ENCODE measurements at places on chromosomes 5 and 9.

DNA sequence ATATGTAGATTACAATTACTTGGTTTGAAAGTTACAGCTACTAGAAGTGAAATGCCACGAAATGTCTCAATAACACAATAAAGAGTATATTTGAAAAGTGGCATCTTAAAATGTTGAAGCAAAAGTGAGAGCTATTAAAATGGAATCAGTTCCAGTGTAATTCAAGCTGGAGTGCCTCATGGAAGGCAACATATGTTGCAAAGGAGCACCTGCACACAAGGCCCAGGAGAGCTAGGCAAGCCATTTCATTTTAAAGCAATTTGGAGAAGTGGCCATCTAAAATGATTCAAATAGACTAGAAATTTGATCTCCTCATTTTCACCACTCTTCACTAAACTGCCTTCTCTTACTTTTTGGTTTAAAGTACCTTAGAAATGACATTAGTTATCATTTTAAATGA is 167.8 kb downstream of the GABRB2 start:
- no peak for DNase-seq

DNA sequence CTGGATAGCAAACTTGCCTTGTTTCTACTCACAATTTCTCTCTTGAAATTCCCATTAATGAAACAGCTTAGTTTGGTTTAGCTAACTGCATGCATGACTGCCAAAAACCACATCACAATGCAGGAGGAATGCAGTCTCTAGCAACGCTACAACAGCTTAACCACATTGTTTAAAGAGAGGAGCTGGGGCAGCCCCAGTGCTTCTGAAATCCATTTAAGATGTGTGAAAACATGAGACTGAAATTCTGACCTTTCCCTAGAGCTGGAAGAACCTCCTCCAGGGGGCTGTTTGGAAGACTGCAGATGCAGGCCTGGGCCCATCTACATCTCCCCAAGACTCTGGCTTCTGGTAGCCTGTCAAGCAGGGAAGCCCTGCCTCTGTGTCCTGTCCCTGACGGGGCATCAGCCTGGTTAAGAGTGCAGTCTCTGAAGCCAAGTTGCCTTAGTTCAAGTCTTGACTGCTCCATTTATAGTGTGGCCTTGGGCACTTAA is 157.1 kb downstream of the ZNF462 start:
- no peak for DNase-seq

DNA sequence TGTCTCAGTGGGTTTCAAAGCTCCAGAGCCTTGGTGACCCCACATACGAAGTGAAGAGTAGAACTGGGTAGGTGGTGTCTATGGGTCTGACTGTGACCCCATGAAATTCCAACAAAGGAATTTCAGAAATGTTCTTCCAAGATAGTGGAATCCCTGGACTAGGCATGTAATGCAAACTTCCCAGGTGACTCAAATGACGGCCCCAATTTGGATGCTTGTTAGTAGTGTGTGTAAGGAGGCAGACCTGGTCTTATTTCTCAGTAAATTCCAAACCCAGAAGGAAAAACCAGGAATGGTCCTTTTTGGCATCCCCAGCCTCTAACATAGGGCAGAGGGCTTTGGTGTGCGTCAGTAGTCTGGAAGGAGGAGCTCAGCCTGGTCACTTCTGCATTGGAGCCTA is 43.6 kb upstream of the ABCA1 start:
- DNase-seq = no peak

- no peak for DNase-seq
Observed at GRCh38 chr5:57179262-57180200, 5.7 kb downstream of the GPBP1 start.

- no peak for DNase-seq
Observed at GRCh38 chr5:34717426-34718327, 61.5 kb downstream of the RAI14 start.

GRCh38 chr5:117263231-117263630 is 688.6 kb upstream of the SEMA6A start:
- no peak for DNase-seq

DNA sequence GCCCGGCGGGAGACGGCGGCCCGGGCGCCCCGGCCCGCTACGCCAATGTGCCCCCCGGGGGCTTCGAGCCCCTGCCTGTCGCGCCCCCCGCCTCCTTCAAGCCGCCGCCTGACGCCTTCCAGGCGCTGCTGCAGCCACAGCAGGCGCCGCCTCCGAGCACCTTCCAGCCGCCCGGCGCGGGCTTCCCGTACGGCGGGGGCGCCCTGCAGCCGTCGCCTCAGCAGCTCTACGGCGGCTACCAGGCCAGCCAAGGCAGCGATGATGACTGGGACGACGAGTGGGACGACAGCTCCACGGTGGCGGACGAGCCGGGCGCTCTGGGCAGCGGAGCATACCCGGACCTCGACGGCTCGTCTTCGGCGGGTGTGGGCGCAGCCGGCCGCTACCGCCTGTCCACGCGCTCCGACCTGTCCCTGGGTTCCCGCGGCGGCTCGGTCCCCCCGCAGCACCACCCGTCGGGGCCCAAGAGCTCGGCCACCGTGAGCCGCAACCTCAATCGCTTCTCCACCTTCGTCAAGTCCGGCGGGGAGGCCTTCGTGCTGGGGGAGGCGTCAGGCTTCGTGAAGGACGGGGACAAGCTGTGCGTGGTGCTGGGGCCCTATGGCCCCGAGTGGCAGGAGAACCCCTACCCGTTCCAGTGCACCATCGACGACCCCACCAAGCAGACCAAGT is 723 bp downstream of the SNX18 start:
- peak; percentile 80 for DNase-seq

DNA sequence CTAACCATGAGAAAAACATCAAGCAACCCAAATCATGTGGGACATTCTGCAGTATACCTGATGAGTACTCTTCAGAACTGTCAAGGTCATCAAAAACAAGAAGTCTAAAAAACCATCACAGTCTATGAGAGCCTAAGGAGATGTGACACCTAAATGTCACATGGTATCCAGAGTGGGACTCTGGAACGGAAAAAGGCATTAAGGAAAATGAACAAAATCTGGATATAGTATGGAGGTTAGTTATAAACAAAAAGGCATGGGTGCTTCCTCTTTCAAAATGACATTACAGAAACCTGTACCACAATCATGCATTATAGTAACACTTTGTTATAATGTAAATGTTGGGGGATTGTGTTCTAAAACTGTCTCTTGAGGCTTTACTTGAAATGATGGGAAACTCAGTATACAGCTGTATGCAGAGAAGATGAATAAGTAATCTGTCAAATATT is 47.4 kb downstream of the PRKACG start:
- no peak for DNase-seq

GRCh38 chr9:12847561-12847960 is 72.7 kb downstream of the LURAP1L start:
- no peak for DNase-seq

DNA sequence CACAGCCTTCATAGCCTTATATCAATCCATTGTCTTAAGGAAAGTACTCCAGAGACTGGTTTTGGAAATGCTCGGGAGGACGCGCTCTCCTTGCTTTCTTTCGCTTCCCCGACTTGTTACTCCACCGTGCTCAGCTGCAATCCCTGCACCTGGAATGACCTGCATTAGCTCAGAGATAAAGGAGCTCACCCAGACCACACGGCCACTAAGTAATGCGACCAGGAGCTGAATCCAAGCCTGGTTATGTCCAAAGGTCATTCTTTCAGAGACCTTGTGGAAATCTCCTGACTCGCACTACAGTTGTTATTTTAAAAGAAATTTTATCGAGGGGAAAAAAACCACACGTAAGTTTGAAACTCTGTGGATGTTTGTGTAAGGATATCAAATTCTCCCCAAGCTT is 135.3 kb upstream of the DPYSL3 start:
- DNase-seq = no peak

DNA sequence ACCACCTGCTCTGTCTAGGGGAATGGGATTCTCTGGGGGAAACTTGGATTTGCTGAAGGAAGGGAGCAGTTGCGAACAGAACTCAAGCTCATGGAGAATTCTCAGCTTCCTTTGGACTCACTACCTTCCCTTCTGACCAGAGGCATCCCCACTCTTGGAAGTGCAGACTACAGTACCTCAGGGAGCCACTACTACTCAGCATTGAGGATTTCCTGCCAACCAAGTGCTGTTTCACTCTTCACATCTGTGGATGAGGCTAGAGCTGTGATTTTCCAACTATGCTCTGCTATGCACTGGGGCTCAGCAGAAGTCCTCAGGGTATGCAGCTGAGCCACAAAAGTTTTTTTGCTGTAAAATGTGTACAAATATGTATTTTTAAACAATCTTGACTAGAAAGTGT is 43.9 kb downstream of the MACROH2A1 start:
- DNase-seq = no peak

- no peak for DNase-seq
Observed at GRCh38 chr9:18855656-18856055, 177.4 kb downstream of the SAXO1 start.

GRCh38 chr5:82861701-82862100 is 215.5 kb downstream of the TMEM167A start:
- no peak for DNase-seq

DNA sequence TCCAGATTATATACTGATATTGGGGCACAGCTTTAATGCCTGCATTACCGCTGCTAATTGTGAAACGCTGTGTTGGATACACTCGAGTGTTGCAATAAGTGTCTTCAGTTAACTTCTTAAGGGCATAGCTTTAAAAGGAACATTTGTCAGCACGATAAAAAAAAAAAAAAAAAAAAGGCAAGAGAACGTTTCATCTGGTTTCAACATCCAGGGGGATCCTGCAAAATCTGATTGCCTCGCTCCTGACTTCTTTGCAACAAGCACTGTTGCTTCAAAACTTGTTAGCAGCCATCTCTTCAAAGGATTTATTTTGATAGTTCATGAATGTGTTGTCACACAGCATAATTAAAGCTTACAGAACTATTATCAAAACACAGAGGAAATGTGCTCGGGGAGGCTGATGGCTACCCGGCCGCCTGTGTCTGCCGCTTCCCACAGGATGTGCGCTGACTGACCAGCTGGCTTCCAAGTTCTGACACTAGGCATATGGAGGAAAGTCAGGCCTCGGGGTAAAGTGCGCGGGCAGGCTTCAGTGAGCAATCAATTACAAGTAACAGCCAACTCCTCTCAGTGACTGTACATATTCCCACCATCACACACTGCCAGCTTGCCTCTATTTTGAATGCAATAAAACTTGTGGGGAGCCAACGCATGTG is 77.7 kb downstream of the EBF1 start:
- DNase-seq = no peak

- DNase-seq = peak; percentile 50
Observed at GRCh38 chr5:749101-749670, 35.3 kb downstream of the ZDHHC11B start.

DNA sequence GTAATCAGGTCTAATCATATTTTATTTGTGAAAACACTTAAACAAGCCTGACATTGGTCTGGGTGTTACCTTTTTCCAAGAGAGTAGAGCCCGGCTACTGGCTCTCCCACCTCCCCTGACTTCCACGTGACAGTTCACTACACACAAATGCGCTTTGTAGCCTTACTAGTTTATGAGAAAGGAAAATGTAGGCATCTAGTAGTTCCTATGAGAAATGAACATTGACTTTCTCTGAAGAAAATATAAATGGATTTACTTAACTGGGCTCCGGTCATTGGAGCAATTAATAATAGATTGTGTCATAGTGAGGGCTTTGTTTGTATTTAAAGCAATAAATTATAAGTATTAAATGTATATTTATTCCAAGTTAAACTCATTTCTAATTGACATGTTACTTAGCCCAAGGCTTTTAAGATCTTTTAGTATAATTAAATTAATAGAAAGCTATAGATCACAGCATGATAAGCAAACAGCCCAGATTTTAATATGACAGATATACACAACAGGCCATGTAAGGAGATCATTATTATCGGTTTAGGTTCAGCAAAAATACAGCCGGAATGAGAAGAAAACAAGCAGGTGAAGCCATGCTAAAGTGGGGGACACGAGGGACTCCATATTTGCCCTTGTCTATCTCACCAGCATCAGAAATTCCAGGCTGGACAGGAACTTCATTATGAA is 756.5 kb upstream of the ADAMTS16 start:
- no peak for DNase-seq

DNA sequence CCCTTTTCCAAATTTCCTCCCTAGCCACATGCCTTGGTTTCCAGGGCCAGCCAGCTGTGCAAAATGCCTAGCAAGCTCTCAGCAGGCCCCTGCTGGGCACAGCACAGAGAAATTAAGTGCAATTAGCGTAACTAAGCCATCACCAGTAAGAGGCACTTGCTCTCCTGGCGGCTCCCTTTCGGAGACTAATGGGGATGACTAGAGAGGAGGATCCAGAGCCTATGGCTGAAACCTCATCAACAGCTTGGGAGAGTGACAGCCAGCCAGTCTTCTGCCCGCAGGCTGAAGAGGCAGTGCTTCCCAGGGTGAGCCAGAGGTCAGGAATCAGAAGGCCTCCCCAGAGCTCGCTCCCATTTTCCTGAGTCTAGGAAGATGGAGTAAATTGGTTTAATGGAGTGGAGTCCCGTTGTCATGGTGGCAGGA is 108.4 kb downstream of the KCNIP1 start:
- no peak for DNase-seq

DNA sequence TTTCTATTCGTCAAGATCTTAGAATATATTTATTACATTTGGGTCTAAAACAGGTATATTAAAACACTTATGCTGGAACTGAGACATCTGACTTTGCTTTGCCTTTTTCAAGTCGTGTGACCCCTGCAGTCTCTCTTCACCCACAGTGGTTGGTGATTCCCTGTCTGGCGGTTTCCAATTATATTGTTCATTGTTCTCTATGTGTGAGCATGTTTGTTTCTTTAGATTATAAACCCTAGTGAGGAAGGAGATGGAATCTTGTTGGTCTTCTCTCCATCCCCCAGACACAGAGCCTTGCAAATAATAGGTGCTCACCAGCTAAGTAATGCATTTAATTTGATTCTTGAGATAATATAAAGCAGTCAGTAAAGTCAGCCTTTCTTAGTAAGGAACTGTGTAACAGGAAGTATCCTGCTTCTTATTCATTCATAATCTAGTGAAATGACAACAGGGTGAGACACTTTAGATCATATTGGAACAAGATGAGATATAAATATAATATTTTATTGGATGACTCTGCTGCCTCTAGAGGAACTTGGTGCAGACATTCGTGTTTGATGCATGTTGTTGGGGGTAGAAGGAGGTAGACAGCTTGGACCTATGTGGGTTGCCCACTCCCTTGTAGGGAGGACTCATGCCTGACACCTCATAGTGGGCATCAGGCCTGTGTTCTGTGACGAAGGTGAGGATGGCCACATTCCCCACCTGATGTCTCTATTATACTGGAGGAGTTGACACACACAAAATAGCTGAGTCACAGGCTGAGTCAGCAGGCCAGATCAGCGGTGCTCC is 88.1 kb downstream of the FGF1 start:
- no peak for DNase-seq

GRCh38 chr5:39395521-39395920 is 29.3 kb downstream of the DAB2 start:
- DNase-seq = no peak

- no peak for DNase-seq
Observed at GRCh38 chr5:27015758-27016157, 22.6 kb downstream of the CDH9 start.

GRCh38 chr9:71634752-71635151 is 133.6 kb downstream of the CEMIP2 start:
- DNase-seq = no peak

GRCh38 chr5:62937661-62938558 is 359.3 kb downstream of the LRRC70 start:
- DNase-seq = no peak

GRCh38 chr5:143592648-143593047 is 189.2 kb upstream of the NR3C1 start:
- DNase-seq = no peak

Measured in activated CD8-positive, alpha-beta memory T cell treated with anti-CD3 and anti-CD28 coated beads, Interleukin-2, amount 50 U/mL, for 48 hours (primary cell).